ENCODE measurements at places on chromosomes 5 and 9.

DNA sequence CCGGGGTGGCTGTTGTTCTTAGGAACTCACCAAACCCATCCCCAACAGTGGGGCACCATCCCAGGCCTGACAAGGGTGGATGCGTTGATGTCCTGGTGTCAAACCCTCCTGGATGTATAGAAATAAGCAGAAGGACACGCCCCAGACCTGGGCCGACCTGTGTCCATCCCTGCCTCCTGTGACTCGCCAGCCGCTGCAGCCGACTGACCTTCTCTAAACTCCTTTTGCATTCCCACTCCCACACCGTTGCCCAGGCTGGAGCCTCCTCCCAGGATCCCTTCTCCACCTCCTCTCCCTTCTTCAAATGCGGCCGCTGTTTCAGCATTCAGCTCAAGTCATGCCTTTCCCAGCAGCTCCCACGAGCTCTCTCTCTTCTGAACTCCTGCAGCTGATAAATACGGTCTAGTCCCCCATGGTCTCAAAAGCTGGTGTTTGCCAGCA lies 213.2 kb upstream of the IER5L start:
- no peak for DNase-seq

- DNase-seq = no peak
Measured at GRCh38 chr5:73801686-73802085, 175.7 kb downstream of the ARHGEF28 start.

DNA sequence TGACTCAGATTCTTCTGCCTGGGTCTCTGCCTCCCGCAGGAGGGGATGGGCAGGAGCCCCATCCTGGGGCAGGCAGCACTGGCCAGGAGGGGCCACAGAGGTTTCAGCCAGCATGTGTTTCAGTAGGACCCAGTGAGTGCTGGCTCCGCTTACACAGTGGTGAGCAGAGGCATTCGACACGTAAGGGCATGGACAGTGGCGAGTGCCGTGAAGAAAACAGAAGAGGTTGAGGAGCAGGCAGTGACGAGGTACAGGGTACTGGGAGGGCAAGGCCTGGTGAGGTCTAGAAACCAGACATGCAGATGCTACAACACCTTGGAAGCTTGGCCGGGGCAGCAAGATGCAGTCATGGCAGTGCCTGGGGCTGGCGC lies 41.5 kb downstream of the CACNA1B start:
- no peak for DNase-seq

- DNase-seq = no peak
Measured at GRCh38 chr5:22728610-22729009, 124.5 kb downstream of the CDH12 start.

- DNase-seq = no peak
Measured at GRCh38 chr5:109173036-109173794, 236.6 kb downstream of the PJA2 start.

DNA sequence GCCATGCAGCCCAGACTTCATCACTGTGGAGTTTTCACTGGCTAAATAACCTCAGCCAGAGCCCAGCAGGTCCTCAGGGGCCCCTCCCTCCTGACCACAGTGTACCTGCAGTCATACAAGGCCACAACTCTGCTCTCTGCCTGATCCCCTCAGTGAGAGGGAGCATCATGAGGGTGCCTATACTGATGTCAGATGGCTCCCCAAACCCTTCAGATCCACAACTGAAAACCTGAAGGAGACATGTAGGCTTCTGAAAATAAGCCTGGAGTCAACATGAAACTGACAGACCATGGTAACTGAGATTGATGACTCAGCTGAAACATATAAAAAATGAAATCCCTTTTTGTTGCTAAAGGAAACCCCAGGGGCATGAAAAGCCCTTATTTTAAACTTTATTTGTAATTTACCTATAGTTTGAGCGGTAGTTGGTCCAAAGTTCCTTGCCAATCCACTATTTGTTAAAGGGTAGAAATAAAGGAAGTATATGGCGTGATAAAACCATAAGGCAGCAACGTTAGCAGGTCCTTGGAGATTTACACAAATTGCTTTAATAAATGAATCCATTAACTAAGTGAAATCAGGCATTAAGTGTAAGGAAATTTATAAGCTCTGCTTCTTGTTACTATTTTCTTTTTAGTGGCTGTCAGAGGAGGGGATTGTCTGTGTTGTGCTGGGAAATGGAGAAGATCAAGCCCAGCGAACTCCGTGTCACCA lies 68.3 kb downstream of the FGF1 start:
- DNase-seq = no peak

DNA sequence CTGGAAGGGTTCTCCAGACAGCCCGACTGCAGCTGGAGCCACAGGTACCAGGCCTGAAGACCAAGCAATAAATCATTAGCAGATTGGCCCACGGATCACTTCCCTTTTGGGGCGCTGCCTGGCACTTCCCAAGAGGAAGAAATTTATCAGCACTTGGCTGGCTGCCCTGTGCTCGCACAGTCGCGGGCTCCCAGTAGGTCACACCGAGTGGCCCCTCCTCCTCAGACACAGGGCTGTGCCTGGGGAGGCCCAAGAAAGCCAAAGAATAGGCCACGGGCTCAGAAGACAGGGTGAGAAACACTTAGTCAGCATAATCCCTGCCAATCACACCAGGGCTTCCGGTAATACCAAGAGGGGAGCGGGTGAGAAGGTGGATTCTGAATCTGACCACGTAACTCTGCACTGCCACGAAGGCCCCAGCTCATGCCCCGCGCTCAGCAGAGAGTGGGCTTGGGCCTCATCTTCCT lies 115.7 kb upstream of the MSX2 start:
- no peak for DNase-seq

DNA sequence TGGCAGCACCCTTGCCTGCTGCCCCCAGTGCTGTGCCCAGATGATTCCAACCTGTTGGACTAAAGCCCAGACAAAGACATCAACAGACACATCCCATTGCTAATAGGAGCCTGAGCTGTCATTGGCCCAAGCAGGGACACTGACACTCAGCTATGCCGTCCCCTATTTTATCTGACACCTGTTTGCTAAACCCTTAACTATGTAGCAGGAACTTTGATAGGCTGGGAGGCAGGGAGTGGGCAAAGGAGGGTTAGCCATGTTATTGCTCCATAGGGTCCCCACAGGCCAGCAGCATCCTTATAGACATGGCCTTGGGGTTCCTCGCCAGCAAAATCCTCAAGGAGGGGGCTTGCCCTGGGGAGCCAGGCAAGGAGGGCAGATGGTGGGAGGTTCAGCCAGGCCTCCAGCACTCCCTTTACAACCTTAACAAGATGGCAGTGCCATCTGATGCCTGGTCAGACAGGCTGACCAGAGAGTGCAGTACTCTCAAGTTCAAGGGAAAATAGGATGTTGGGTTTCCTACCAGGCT lies 50.4 kb upstream of the CDKN2AIPNL start:
- DNase-seq = no peak

- DNase-seq = no peak
Measured at GRCh38 chr5:176843673-176844072, 33.3 kb downstream of the UNC5A start.

GRCh38 chr5:40841068-40841805 lies at the start of gene CARD6:
TSS of gene CARD6 (plus strand) at chr5:40841367. CDS start at chr5:40841383, 16 bp downstream.
- no peak for DNase-seq

- no peak for DNase-seq
Measured at GRCh38 chr5:179177711-179178575, 117.8 kb downstream of the ZNF354C start.

GRCh38 chr5:54175-54730 lies 37.7 kb upstream of the PLEKHG4B start:
- DNase-seq = no peak

GRCh38 chr5:168776070-168776469 lies 196.9 kb upstream of the PANK3 start:
- DNase-seq = no peak

DNA sequence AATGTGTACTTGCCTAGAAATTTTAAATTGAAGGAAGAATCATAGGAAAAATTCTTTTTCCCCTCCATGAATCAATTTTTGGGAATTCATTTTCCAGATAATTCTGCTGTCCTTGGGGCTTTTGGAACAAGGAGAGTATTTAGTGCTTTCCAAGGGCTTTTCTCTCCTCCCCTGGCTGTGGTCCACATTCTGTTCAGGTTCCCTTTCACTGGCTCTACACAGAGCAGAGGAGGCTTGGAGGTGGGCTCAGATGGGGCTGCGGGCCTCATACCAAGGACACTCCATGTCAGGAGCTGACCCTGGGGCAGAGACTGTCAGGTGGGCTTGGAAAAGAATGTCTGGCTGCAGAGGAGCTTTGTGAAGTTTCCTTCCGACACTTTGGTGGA lies 128.1 kb downstream of the GADD45G start:
- no peak for DNase-seq

- DNase-seq = peak; percentile 77
Measured at GRCh38 chr5:170278611-170279458, 18.7 kb downstream of the LCP2 start.

GRCh38 chr9:22088717-22089061 lies 79.6 kb upstream of the CDKN2B start:
- DNase-seq = no peak

GRCh38 chr5:91170266-91170665 lies 212.9 kb downstream of the ARRDC3 start:
- no peak for DNase-seq

- no peak for DNase-seq
Measured at GRCh38 chr5:143306040-143306439, 97.4 kb downstream of the NR3C1 start.

DNA sequence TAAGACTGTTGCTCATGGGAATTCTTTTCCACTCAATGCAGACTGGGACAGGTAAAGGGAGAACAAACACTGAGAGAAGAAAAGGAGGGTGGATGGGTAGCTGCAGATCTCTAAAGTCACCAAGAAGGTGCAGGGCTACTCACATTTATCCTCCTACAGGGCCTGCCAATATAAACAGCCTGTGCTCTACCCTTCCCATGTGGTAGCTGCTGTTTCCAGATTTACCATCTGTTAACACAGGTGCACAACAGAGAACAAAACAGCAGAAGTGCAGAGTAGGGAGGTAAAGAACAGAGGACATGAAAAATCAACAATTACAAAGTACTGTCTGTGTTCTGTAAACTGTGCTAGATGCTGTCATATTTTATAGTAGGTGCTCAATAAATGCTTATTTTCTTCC lies 26.0 kb downstream of the JAKMIP2 start:
- no peak for DNase-seq

- DNase-seq = no peak
Measured at GRCh38 chr5:157915638-157916037, 56.7 kb upstream of the CLINT1 start.

GRCh38 chr9:28014212-28014611 lies 440.9 kb upstream of the C9orf72 start:
- DNase-seq = no peak

DNA sequence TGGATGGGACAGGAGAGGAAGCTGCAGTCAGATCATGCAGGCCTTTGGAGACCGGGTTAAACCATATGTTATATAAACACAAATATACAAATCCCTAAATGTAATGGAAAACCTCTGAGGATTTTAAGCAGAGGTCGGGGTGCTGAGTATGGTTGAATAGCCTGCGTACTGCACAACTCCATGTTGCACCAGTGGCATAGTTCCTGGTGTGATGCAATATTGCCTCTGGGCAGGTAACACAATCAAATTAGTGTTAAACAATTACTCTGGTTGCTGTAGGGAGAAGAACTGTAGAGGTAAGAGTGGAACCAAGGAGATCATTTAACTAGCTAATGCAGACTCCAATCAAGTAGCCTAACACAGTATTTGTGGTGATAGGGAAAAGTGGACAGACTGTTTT lies 21.3 kb upstream of the RNF145 start:
- DNase-seq = no peak
